ENCODE measurements at places on chromosomes 4 and X.

DNA sequence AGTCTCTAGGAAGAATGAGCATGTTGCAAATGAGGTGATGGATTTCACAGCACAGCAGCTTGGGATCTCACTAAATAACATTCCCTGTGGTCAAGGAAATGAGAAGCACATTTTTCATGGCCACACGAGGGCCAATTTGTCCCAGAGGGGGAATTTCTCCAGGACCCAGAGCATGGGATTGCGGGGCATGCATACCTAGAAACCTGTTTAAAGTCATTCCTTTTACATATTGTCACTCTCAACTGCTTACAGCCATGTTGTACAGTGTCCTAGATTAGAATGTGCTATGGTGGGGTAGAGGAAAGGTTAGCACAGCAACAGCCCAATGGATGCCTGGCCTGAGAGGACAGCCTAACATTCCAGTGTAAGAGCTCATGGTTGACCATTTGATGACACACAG lies 37.4 kb upstream of the NLGN4X start:
- DNase-seq, result no peak

GRCh38 chr4:48141048-48141447 lies 7.0 kb upstream of the TXK start:
- DNase-seq, result no peak

- DNase-seq, result no peak
Measured at GRCh38 chrX:21408307-21408706, 34.1 kb downstream of the CNKSR2 start.

DNA sequence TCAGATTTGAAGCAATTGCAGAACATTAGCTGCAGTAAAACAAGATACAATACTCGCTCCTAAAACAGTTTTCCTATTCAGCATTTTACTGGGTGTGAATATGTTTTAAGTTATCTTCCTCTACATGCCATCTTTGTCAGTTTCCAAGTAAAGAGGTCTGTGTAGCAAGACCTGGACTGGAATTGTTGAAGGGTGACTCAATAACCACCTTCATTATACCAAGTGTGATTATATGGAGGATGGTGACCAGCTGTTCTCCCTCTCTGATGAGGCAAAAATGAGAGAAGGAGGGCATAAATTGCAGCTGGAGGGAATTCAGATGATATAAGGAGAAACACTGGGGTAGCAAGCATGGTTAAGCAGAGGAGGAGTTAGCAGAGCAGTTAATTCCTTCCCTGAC lies 922.1 kb upstream of the SLIT2 start:
- no peak for DNase-seq

- DNase-seq, result peak; percentile 53
Measured at GRCh38 chr4:81724925-81725329, 253.2 kb upstream of the RASGEF1B start.

GRCh38 chrX:3129256-3129655 lies 88.0 kb downstream of the ARSF start:
- DNase-seq, result no peak

DNA sequence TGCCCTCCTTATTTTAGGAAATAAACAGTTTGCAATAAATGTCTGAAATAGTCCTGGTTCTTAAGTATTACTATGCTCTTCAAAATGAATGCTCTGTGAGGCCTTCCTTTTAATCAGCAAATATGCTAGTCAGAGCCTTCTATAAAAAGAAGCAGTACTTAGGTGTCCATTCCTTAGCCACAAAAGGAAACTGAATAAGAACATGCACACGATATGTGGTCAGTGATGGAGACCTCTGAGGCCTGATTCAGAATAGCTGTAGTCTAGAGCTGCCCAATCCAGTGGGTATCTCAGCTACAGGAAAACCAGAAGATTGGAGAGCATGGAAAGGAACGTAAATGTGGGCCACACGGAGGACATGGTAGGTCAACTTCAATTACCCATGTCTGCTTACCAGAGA lies 141.8 kb downstream of the RASL11B start:
- no peak for DNase-seq

DNA sequence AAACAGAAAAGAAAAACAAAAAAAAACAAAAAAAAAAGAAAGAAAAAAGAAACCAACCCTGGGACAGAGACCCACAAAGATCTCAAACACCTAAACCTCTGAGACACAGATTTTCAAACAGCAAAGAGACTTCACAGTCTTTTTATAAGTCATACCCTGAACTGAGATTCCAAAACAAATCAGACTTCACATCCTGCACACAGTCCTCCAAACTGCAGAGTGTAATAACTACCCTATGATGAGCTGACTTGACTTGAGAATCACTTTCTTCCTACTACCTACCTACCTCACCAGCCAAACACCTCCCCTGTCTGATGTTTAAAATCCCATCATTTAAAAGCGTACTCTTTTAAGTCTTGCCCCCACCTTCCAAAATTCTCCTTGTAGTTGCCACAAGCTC lies 25.2 kb upstream of the GLOD5 start:
- no peak for DNase-seq

- peak; percentile 20 for DNase-seq
Measured at GRCh38 chr4:15963576-15963975, 601 bp upstream of the FGFBP2 start.

DNA sequence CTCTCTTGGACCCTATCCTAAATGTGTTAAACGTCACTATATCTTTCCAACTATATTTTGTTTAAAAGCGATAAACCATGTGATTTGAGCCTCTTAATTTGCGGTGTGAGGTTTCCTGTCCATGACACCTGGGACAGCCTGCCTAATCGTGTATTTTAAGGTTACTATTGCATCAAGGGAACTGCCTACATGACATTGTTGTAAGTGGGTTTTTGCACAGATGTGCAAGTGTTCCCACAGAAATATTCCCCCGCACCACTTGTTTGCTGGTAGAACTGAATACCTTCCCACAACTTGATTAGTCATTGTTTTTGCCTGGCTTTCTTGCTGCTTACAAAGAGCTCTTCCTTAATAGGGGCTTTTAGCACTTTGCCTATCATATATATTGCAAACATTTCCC lies 5.1 kb upstream of the FAM184B start:
- no peak for DNase-seq

All from activated CD8-positive, alpha-beta memory T cell treated with anti-CD3 and anti-CD28 coated beads for 4 hours (primary cell).